ENCODE measurements at places on chromosomes 4 and X. TPM values are rescaled to one million over a fixed set of nuclear protein-coding genes. Genes with fewer than 3 reads are reported as not detected.

DUX4 gene
- not detected for total RNA-seq

NDP gene
- total RNA-seq: 4.0 TPM

KCND1 gene
- 1.6 TPM for total RNA-seq

GAGE12F gene
- total RNA-seq: not detected

Measured in motor neuron (in vitro differentiated cells).